ENCODE measurements at places on chromosomes 6 and 20.
A peak's percentile ranks its signal among the peaks of the same experiment; 100 is the strongest.

DNA sequence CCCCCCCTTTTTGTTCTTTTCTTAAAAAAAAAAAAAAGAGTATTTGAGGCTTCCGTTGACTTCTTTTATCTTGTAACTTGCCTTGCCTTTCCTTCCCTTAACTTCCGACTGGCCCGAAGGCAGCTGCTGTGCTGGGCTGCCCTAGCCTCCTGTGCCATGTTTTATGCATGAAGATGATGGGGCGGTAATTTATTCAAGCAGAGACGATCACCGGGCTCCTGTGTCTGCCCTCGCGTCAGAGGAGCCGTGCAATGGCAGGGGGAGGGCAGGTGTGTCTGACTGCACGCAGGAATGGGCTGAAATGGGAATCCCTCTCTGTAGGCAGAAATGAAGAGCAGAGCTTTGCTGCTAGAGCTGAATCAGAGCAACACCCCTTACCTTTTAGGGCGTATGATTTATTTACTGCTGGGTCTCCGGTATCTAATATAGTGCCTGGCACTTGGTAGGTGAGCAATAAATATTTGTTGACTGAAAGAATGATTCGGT is 106.3 kb upstream of the RIPOR2 start:
- DNase-seq = peak; percentile 68

- DNase-seq = no peak
These were observed 31.5 kb downstream of the CFAP61 start for GRCh38 chr20:20083807-20084206.

DNA sequence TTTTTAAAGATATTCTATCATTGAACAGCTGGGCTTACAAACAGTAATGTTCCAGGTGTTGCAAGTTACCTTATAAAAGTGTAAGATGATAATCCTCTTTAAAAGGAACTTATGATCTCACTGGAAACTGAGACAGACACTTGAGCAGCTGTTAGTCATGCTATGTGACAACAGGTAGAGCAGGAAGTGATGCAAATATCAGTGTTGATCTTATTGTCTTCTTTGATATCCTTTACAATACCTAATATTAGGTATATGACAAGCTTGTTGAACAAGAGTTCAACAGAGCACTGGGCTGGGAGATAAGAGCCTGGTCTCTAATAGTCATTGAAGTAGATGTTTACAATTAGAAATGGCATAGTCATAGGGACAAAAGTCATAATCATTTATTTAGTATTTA is 150.0 kb downstream of the UBE3D start:
- no peak for DNase-seq

GRCh38 chr6:169490246-169490641 is 211.6 kb downstream of the WDR27 start:
- DNase-seq = no peak

DNA sequence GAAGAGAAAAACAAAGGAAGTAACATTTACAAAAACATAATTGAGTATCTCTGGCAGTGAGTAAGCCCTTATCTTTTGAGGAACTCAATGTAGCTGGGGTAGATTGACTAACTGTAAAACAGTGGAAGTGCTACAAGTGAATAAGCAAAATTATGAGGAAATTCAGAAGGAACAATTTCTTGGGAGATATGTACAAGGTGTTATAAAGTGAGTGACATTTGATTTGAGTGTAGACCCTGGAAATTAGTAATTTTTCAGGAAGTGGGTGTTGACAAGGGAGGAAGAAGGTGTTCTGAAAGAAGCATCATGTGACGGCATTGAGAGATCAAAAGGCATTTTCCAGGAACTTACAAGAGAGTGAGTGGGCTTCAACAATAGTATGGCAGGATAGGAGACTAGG is 22.2 kb downstream of the XRN2 start:
- DNase-seq = no peak

- no peak for DNase-seq
These were observed 211.1 kb upstream of the RNF24 start for GRCh38 chr20:4226330-4227084.

- DNase-seq = no peak
These were observed 6.1 kb upstream of the ZMYND8 start for GRCh38 chr20:47362361-47363219.
